ENCODE measurements at places on chromosomes 3 and 15.

GRCh38 chr3:162677475-162677874 lies 1180.9 kb downstream of the OTOL1 start:
- DNase-seq, result no peak

GRCh38 chr15:67968564-67968963 lies 85.6 kb upstream of the PIAS1 start:
- no peak for DNase-seq

- DNase-seq, result no peak
These were observed 39.8 kb downstream of the IDH2 start for GRCh38 chr15:90062462-90062932.

DNA sequence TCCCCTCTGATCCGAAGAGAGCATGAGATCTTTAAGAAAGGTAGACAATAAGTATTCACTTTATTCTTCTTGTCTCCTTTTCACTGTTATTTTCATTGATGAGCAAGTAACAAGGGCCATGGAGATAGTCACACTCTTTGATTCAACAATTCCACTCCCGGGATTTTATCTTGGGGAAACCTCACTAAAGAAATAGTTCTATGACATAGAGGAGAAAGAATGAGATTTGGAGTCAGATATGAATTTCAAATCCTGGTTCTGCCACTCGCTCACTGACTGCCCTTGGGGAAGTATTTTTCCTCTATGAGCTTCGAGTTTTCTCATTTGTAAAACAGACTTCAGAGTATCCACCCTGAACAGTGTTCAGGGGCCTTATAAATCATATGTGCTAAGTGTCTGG lies 514.6 kb downstream of the NLGN1 start:
- DNase-seq, result no peak

GRCh38 chr3:71484452-71484851 lies 99.1 kb downstream of the FOXP1 start:
- DNase-seq, result no peak

DNA sequence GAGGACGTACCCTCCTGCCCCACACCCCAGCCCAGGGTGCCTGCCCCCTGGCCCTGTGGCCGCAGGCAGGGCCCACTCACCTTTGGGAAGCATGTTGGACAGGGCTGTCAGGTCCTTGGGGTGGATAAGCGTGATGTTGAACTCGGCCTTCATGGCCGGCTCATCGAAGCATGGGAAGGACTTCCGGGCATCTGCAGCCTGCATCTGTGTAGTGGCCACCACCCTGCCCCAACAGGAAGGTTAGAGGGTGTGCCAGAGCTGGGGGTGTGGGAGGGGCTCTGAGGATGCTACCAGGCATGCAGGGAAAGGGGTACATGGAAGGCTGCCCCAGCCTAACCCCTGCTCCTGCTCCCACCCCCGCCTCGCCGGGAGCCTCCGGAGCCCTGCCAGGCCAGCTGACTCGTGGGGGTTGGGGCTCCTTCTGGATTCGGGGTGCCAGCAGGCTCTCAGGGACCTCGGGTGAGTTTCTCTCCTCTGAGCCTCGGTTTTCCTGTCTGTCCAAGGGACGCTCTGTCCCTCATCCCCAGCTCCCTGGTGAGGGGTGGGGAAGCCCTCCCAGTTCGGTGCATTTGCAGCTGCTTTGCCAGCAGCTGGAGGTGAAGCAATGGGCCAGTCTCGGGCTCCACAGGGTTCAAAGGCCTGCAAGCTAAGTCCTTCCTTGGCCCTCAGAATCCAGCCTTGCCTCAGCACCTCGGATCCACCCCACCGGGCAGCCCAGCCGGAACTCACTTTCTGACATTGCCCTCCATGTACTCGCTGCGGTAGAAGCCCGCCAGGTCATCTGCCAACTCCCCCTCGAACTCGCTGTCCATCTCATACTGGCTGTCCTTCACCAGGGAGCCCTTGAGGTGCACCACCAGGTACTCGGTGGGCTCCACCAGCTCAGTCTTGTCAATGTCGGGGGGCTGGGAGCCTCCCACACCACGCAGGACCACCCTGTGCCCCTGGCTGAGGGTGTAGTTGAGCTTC lies 9.1 kb downstream of the ANPEP start:
- no peak for DNase-seq

DNA sequence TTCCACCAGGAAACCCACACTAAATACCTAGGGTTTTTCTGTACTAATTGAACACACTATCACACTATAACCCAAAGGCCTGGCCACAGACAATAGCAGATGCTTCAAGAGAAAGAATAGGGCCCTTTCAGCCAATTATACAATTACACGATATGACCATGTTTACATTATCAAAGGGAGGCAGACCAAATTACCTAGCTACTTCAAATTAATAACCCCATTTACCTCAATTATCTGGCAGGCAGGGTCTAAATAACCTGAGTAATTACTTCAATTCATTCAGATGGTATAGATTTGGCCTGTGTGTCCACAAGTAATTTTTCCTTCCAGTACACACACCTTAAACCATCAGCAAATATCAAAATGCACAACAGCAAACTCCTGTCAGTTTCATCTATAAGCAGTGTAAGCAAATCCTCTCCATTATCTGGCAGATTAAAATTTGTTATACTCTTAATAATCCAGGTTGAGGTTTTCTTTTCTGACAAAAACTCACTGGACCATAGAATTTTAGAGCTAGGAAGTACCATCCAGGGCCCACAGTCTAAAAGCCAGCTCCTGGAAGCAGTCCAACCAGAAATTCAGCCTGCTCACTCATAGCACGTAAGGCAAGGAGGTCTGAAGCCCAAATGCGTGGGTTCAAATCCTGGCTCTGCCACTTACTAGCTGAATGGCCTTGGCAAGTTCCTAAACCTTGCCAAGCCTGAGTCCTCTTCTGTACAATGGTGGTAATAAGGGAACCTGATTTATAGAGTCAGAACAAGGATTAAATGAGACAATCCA lies 51.8 kb downstream of the RFTN1 start:
- no peak for DNase-seq

DNA sequence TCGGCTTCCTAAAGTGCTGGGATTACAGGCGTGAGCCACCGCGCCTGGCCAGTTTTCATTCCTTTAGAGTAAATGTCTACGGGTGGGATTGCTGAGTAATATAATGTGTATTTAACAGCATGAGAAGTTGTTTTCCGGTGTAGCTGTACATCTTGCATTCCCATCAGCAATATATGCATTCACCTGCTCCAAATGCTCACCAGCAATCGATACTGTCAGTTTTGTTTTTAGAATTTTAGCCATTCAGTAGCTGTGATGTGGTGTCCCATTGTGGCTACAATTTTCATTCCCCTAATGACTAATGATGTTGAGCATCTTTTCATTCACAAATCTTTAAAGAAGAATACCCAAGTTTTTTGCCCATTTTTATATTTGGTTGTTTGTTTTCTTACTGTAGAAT lies 134.8 kb upstream of the RGMA start:
- DNase-seq, result no peak

GRCh38 chr3:161409069-161409468 lies 37.8 kb upstream of the SPTSSB start:
- peak; percentile 35 for DNase-seq

GRCh38 chr3:186955898-186956696 lies 25.8 kb downstream of the ST6GAL1 start:
- no peak for DNase-seq

GRCh38 chr3:156795890-156796481 lies 30.2 kb upstream of the LEKR1 start:
- no peak for DNase-seq

DNA sequence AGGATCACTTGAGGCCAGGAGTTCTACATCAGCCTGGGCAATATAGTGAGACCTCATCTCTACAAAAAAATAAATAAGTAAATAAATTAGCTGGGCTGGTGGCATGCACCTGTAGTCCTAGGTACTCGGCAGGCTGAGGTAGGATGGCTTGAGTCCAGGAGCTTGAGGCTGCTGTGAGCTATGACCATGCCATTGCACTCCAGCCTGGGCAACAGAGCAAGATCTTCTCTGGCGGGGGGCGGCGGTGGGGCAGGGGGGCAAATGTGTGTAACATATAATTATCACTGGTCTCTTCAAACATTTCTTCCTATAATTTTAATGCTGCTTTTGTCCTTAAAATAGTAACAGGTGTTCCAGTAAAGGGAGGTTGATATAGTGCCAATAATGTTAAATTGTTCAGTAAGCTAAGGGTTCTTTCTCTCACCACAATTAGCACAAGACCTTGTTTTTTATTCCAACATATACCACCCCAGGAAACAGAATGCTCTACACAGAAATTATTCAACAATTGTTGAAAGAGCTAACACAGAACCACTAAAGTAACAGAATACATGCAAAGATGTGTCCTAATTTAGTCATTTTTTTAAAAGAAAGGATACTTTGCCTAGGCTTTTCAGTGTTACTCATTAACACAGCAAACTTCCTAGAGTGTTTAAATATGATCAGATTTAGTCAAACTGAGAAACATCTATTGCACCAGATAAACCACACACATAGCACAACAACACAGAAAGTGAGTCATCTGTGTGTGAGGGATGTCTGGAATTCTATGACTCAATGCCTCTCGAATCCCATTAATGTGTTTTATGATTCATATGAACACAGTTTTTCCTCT lies 29.1 kb downstream of the ANKRD28 start:
- no peak for DNase-seq

DNA sequence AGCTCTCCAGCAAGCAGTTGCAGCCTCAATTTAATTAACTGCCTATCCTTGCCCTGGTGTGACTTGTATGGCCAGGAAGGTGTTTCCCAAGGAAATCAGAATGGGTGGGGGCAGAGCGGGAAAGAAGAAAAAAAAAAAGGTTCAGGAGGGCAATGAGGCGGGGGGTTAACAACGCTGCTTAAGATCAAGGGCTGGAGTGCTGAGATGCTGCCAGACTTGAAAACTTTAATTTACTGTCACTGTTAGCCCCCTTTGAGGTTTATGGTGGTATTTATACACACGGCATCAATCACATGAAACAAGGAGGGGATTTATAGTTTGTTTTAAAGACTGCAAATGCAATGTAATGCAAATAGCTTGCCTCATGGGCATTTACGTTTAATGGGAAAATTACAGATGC lies 319.4 kb upstream of the NR2F2 start:
- DNase-seq, result no peak

DNA sequence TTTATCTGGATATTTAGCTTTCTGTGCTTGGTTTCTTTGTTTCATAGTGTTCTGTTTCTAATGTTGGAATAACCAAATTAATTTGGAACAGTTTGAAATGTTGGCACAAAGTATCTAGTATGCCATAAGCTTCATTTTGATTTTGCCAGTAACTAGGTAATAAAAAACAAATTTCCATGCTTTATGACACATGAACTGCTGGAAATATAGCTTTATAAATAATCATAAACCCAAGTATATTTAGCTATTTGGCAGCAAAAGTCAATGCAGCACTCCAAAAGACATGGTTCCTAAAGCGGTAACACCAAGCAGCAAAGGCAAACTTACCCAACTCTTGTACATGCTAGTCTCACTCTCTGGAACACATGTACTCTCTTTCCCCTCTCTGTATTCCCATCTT lies 106.0 kb upstream of the CCNL1 start:
- DNase-seq, result no peak

- peak; percentile 32 for DNase-seq
These were observed 96.3 kb downstream of the TPRG1 start for GRCh38 chr3:189267981-189268613.

DNA sequence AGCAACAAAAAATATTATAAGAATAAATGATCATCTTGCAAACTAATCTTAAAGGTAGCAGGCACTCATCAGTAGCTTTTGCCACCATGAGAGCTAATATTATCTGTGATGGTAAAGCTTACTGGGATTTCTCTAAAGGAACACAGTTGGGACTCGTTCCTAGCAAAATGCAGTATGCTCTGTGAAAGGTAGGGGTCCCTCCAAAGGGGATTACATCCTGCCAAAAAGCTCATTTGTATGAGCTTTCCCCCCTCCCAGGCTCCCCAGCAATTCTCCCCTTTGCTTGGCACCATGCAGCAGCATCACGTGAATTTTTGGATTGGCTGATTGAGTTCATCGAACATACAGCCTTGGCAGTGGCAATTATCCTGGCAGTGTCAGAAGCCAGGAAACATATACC lies 361.0 kb upstream of the PLSCR5 start:
- DNase-seq, result no peak

GRCh38 chr3:131988209-131988608 lies 46.6 kb downstream of the CPNE4 start:
- no peak for DNase-seq

DNA sequence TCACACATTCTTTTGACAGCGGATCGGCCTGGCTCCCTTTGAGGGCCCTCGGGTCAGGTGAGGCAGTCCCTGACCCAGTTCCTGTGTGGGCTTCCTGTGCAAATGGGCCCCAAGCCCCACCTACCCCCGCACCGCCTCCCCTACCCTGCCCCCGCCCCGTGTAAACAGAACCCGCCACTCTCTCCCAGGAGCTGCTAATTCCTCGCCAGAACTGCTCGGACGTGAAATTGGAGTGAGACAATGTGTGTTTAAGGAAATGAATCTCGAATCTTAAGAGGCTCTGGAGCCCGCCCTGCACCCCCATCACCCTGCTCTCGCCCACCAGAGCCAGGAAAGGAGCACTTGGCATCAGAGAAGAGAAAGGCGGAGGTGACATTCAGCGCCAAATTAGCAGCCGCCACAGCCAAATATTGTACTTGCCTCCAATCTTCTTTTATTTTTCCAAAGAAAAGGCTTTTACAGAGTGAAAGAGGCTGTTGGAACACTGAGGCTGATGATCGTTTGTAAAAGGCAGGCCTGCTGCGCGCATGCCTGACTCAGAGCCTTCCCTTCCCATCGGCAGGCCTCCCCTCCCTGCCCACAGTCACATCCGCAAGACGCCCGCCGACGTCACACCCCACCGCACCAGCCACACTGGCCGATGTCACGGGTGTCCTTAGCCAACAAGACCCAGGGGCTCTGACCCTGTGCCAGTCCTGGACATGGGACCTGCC lies 53.1 kb downstream of the CACNA2D2 start:
- peak; percentile 36 for DNase-seq

- DNase-seq, result no peak
These were observed 62.6 kb upstream of the RAB6B start for GRCh38 chr3:133958071-133958805.

GRCh38 chr15:63067976-63068743 lies 25.6 kb downstream of the TPM1 start:
- no peak for DNase-seq

DNA sequence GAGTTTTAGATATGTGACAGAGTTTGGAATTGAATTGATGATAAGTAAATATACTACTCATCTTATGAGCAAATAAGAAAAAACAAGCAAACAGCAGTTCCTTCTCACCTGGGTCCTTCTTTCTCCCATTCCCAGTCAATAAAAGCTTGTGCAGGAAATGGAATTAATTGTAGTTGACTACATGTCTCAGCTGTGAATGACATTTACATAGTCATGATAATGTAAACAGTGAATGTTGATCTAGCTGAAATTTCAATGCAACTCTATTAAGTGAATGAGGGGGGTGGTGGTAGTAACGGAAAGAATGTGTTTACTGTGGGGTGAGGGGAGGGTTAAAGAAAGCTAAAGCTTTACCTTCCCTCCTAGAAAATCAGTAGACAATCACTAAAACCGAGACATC lies 76.2 kb downstream of the NFKBIZ start:
- DNase-seq, result no peak

DNA sequence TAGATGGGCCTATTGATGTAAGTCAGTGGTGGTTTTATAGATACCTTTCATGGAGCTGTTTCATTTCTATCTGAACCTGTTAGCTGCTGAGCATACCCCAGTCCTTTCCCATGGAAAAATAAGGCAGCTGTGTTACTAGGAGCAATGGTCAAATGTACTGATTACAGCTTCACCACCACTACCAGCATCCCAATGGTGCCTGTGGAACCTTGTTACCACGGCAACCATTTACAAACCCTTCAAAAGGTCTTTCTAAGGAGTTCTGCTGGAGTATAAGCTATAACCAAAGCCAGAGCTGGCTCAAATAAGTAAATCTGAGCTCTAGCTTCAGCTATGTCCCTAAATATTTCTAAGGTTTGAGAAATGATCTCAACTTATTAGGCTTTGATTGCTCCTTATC lies 133.4 kb upstream of the ACP3 start:
- DNase-seq, result no peak

- DNase-seq, result no peak
These were observed 12.8 kb downstream of the GCSAM start for GRCh38 chr3:112119962-112120836.

All from lower leg skin (tissue), 4 donors.